ENCODE measurements at places on chromosomes 3 and 15.

DNA sequence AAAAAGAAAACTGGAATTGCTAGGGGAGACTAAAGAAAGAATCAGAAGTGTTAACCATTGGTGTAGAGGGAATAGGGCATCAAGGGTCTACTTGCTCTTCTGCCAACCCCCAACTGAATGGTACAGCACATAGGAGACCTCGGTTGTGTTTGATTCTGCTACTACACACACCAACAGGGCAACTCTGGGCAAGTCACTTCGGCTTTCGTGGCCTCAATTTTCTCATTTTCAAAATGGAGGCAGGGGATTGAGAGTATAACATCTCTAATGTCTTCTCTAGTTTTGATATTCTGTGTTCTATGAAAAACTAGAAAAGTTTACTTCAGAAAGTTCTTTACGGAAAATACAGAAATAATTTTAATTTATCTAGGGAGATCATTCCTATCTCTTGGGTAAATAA is 120.3 kb upstream of the PHLDB2 start:
- no peak for DNase-seq

- no peak for DNase-seq
Measured at GRCh38 chr15:31857194-31857593, 173.1 kb upstream of the CHRNA7 start.

- DNase-seq: no peak
Measured at GRCh38 chr15:83991163-83991562, 244.4 kb upstream of the GOLGA6L4 start.

- no peak for DNase-seq
Measured at GRCh38 chr3:56467801-56468183, 475 bp downstream of the ERC2 start.

GRCh38 chr3:46417841-46418611 is 11.0 kb downstream of the CCRL2 start:
- no peak for DNase-seq

Measured in CD4-positive, CD25-positive, alpha-beta regulatory T cell (primary cell).